ENCODE measurements at places on chromosomes 5 and 9. TPM values are rescaled to one million over a fixed set of nuclear protein-coding genes. Genes with fewer than 3 reads are reported as not detected.

- DNase-seq, result no peak
Measured at GRCh38 chr5:170436335-170436734, 47.2 kb upstream of the KCNMB1 start.

DNA sequence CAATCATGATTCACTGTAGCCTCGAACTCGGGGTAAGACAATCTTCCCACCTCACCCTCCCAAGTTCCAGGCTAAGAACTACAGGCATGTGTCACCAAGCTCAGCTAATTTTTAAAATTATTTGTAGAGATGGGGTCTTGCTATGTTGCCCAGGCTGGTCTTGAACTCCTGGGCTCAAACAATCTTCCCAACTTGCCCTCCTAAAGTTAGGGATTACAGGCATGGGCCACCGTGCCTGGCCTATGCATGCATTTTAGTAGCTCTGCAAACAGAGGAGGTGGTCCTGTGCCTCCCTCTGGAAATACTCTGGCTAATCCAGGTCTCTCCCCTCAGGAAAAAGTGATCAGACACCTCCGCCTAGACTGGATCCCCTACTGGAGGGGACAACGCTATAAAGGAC lies 21.5 kb upstream of the TRIM14 start:
- DNase-seq, result no peak

GRCh38 chr9:87610200-87611155 lies 112.8 kb downstream of the DAPK1 start:
- DNase-seq, result no peak

Gene EDIL3
- total RNA-seq, result 3.5 TPM

Gene ECSCR
- 20.9 TPM for total RNA-seq

- no peak for DNase-seq
Measured at GRCh38 chr9:126397056-126397455, 70.4 kb downstream of the MVB12B start.

GRCh38 chr5:123785162-123786071 lies 273.4 kb downstream of the CSNK1G3 start:
- no peak for DNase-seq

DNA sequence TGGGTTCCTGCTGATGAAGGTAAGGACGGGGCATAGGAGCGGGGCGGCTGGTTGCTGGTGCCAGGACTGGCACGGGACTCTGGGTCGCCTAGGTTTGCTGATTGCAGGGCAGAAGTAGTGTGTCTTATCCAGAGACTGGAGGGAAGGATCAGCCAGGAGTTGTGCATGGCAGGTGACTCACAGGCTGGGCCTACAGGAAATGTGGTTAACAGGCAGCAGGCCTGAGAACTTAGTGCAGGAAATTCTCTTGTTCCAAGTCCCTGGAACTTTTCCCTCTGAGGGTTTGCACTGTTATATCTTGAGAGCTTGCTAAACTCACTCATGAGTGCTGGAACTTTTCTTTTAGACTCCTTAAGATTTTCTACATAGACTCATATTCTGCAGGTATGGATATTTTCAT lies 95.1 kb downstream of the ANXA2R start:
- no peak for DNase-seq

DNA sequence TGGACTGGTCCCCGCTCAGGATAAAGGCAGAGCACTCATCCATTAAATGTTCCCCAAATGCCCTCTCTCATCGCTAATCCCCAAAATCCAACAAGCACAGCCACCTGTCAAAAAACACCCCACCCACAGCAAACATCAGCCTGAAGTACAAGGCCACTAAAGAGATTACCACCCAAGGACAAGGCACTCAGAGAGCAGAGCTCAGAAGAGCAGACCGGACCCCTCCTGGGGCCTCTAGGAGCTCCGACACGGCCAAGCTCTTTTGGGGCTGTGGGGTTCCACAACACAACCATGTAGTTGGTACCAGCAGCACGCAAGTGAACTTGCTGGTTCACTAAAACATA lies 9.8 kb downstream of the VDAC1 start:
- no peak for DNase-seq

DNA sequence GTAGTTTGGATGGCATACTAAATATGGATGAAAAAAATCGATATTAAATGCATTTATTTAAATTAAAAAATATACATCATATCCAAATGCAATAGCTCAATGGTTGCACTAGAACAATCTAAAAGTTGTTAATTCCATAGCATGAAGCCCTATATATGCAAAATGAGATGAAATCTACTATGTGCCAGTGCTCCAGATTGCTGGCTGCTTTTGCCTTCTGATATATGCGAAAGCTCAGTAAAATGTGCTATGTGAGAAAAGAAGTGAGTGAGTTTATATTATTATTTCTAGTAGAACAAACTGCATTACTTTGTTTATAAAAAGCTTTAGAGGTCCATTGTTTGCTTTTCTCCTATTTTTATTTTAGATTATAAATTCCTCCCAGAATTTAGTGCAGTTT lies 186.7 kb downstream of the MAT2B start:
- no peak for DNase-seq

DNA sequence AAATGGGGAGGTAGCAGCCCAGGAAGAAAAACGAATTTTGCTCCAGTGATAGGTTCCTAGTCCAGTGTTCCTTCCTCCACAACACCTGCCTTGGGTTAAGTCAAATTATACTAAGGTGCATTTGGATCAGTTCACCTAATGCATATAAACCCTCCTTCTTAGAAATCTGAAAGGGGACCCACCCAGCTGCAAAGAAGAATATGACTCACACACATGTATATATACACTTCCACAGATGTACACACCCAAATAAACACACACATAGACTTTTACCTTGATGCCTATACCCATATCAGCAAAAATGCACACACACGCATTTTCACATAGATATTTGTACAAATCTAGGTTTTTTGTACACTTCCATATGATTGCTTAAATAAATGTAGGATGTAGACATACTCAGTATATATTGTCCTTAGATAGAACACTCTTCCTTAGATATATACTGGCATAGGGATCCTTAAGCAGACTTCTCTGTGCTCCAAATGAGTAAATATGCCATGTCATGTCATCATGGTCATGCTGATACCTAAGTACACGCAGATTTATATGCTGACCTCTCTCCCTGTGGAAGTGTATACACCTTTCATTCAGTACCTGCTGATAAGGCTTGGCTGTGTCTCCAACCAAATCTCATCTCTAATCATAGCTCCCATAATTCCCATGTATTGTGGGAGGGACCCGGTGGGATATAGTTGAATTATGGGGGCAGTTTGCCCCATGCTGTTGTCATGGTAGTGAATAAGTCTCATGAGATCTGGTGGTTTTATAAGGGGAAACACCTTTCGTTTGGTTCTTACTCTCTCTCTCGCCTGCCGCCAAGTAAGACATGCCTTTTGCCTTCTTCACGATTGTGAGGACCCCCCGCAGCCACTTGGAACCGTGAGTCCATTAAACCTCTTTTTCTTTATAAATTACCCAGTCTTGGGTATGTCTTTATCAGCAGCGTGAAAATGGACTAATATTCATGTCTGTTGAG lies 10.2 kb downstream of the ADRB2 start:
- no peak for DNase-seq

GRCh38 chr5:88924330-88924657 lies 41.3 kb upstream of the MEF2C start:
- no peak for DNase-seq

Gene CDO1
- total RNA-seq, result 6.8 TPM

DNA sequence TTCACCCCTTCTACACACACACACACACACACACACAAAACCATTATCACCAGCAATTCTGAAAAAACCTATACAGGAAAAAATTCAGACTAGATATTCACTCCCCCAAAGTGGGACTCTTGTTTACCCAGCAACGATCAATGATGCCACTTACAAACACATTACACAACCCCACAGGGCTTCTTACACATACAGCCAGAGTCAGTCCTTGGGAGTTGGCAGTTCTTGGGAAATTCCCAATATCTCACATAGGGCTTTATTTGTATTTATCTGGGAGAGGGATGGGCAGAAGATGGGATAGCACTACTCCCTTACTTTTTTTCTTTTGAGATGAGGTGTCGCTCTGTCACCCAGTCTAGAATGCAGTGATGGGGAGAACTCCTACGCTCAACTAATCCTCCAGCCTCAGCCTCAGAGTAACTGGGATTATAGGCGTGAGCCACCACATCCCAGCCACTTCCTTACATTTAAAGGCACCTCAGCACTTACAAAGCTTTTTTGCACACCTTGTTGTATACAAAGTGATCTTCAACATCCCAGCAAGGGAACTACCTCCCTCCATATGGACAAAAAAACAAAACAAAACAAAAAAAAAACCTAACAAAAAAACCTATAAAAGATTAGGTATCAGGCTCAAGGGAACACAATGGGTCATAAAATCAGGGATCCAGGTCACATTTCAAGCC lies 168.4 kb downstream of the TSSK1B start:
- DNase-seq, result no peak

Data from left ventricle myocardium inferior (tissue), 1 donor.